Stimulated activated CD4-positive, alpha-beta T cell treated with anti-CD3 and anti-CD28 coated beads, TNF-alpha, amount 100 ng/mL, for 48 hours (primary cell): ENCODE measurements at places on chromosomes 16 and 17.

- no peak for DNase-seq
Observed at GRCh38 chr16:11413907-11414595, 68.8 kb downstream of the RMI2 start.

DNA sequence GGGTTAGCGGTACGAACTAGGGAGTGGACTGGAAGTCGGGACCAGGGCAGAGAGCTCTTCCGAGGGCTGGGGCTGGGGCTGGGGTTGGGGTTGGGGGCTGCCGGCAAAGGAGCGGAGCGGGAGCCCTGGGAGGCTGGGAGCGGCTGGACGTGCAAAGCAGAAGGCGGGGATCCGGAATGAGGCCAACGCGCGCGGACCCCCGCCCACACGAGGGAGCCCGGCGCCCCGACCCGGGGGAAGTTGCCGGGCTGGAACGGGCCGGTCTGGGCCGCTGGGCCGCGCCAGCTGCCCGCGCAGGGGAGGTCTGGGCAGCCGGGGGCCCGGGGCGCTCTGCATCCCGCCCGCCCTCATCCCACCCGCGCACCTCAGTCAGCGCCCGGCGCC, 323 bp downstream of the ST3GAL2 start:
- DNase-seq = no peak

- no peak for DNase-seq
Observed at GRCh38 chr16:30992931-30993816, 8.2 kb downstream of the HSD3B7 start.

DNA sequence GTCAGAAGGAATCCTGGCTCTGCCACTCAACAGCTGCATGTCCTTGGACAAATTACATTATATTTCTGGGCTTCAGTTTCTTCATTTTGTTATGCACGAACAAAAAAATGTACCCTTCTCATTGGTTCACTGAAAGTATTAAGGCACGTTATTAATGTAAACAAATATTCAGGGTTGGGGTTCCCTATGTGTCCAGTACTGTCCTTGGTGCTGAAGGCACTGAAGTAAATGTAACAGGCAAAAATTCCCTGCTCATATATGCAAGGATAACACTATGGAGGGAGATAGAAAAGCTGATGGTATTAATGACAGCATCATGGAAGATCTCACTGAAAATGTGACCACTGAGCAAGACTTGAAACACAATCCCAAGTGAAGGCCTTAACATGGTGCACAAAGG, 386.6 kb downstream of the XYLT1 start:
- DNase-seq = no peak

- DNase-seq = no peak
Observed at GRCh38 chr17:61261001-61261637, 138.5 kb upstream of the TBX2 start.

- DNase-seq = no peak
Observed at GRCh38 chr17:68616334-68616733, 15.2 kb upstream of the FAM20A start.

DNA sequence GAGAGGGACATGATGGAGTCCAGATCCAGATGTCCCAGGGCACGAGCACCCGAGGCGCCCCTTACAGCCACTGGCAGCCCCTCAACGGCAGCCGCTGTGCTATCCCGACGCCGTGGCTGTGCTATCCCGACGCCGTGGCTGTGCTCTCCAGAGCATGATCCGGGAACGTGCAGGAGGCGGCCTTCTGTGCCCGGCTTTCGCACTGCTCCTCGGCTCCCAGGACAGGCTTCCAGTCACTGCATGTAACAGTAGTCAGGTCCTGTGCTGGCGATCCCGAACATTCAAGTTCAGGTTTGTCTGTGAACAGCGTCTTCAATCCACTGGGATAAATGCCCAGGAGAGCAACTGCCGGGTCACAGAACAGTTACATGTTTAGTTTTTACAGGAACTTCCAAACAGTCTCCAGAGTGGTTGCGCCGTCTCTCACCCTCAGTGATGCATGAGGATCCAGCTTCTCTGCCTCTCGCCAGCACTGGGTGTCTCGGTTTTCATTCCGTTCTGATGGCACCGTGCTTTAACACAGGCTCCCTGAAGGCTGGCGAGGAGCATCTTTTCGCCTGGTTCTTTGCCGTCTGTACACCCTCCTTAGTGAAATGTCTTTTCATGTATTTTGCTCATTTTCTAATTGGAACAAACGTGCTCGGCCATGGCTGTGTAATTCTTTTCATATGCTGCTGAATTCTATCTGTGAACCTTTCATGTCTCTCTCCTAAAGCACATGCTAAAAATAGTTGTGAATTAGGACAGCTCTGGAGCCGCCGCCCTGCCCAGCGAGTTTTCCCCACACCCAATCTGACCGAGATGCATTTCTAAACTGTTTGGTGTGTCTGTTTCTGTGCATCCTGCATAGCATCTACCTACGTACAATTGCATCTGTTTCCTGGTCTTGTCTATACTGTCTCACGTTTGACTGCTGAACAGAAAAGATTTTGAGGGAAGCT, 72.6 kb upstream of the METRNL start:
- no peak for DNase-seq

GRCh38 chr16:79211586-79211985, 389.0 kb downstream of the MAF start:
- no peak for DNase-seq

DNA sequence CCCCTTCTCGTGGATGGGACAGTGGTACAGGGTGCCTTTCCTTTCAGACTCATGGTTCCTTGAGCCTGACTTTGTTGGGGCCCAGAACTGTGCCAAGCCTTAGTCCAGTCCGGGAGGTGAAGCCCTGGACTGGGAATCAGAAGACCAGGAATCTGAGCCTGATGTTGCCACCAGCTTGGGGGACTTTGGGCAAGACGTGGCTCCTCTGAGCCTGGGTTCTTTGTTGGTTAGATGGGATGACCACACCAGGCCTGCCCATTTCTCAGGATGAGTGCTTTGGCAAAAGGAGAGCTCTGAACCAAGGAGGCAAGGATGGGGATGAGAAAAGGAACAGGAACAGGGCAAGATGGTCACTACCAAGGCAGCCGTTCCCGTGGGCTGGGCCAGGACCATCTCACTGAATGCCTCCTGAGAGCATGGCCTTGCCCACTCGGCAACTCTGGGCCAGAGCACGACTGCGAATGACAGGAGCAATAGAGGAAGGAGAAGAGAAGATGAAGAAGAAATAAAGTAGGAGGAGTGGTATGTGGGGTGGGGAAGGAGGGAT, 32.5 kb downstream of the PITPNM3 start:
- DNase-seq = no peak

- DNase-seq = no peak
Observed at GRCh38 chr17:10270258-10270657, 71.9 kb upstream of the GAS7 start.

GRCh38 chr17:1703063-1703462, 7.1 kb downstream of the TLCD2 start:
- no peak for DNase-seq

DNA sequence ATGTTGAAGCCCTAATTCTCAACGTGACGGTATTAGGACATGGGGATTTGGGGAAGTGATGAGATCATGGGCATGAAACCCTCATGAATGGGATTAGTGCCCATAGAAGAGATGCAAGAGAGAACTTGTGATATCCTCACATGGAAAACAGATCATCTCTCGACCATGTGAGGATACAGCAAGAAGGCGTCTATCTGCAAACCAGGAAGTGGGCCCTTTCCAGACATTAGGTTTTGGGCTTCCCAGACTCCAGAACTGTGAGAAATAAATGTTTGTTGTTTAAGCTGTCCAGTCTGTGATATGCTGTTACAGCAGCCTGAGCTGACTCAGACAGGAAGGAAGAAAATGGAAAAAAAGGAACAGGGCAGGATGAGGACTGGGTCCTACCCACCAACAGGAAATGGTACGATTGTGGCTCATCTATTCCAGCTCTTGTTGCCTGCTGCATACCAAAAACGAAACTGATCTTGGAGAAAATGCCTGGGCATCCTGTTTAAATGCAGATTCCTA, 21.9 kb upstream of the SSTR2 start:
- no peak for DNase-seq

- no peak for DNase-seq
Observed at GRCh38 chr16:50282010-50282538, 15.7 kb downstream of the ADCY7 start.
